Caco-2 (cell line): ENCODE measurements at places on chromosomes 3 and 15. TPM values are rescaled to one million over a fixed set of nuclear protein-coding genes. Genes with fewer than 3 reads are reported as not detected.

WNT7A gene
- 0.58 and 1.1 TPM in 2 replicates for total RNA-seq

MME gene
- total RNA-seq, result 0.52 and 1.8 TPM in 2 replicates

PLA2G4B gene
- total RNA-seq, result 5.8 and 6.0 TPM in 2 replicates

FBXL2 gene
- total RNA-seq, result 8.5 and 10.8 TPM in 2 replicates

ZNF385D gene
- not detected in 2 replicates for total RNA-seq

CLCN2 gene
- 23.0 and 28.6 TPM in 2 replicates for total RNA-seq

NANOGP8 gene
- not detected in 2 replicates for total RNA-seq

CNOT10 gene
- 37.2 and 49.5 TPM in 2 replicates for total RNA-seq

NMNAT3 gene
- 17.5 and 17.6 TPM in 2 replicates for total RNA-seq

PLA2G4D gene
- total RNA-seq, result not detected in 2 replicates

PTX3 gene
- total RNA-seq, result 0.16 TPM in 1 of 2 replicates, not detected in the other

LRRC31 gene
- 0.64 and 0.70 TPM in 2 replicates for total RNA-seq

CATSPER2 gene
- 1.4 and 2.4 TPM in 2 replicates for total RNA-seq

MLF1 gene
- total RNA-seq, result not detected in 2 replicates

STRA6 gene
- total RNA-seq, result 2.1 and 3.1 TPM in 2 replicates

TMEM212 gene
- total RNA-seq, result not detected in 2 replicates

NGLY1 gene
- 27.1 and 28.7 TPM in 2 replicates for total RNA-seq

DUOXA2 gene
- 1.5 and 1.6 TPM in 2 replicates for total RNA-seq

THRB gene
- total RNA-seq, result 17.5 and 19.4 TPM in 2 replicates

CLDN1 gene
- total RNA-seq, result 38.9 and 39.3 TPM in 2 replicates

TMC3 gene
- not detected in 2 replicates for total RNA-seq

VPS18 gene
- 27.3 and 29.3 TPM in 2 replicates for total RNA-seq

ATP2B2 gene
- total RNA-seq, result not detected in 2 replicates

GOLGA6L4 gene
- 1.4 and 2.5 TPM in 2 replicates for total RNA-seq

GPR87 gene
- 0.18 and 0.28 TPM in 2 replicates for total RNA-seq

MAGEF1 gene
- 52.2 and 59.1 TPM in 2 replicates for total RNA-seq

TM6SF1 gene
- total RNA-seq, result not detected in 2 replicates
